ENCODE measurements at places on chromosomes 2 and 18. TPM values are rescaled to one million over a fixed set of nuclear protein-coding genes. Genes with fewer than 3 reads are reported as not detected.

CAB39 gene
- total RNA-seq = 80.4 TPM

PTPRM gene
- total RNA-seq = 86.3 TPM

R3HDM1 gene
- total RNA-seq = 24.1 TPM

KCNE4 gene
- total RNA-seq = 10.9 TPM

FEV gene
- not detected for total RNA-seq

Data from aorta (tissue), 5 donors.